ENCODE measurements at places on chromosomes 2 and 18.

DNA sequence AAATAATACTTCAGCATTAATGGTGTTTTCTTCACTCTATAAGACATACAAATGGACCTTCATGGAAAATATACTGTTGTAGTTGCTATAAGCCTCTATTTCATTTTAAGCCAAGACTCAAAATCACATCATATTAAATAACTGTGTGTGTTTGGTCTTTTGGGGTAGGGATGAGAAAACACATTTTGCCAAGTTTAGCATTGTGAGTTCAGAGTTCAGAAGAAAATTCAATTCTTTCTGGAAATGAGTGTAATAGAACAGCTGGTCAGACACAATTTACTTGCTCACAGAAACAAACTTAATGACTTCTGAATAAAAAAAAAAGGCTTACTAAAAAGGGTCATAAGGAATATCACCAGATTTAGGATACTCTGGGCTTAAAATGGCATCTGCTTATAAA is 149.5 kb downstream of the LRRTM4 start:
- no peak for DNase-seq

DNA sequence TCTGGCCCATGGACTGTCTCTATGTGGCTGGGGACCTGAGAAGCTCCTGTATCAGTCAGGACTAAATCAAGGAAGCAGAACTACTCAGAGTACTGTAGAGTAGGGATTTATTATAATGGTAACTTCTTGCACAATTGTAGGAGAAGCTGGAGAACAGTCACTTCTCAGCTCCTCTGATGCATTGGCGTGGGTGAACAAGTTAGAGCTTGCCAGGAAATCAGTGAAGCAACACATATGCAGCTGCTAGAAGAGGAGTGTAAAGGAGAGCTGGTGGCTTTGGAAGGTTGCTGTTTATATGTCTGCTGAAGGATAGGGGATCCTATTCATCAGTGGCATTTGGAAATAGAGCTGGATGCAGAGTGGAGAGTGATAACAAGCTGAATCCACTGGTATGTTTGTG is 215.5 kb upstream of the CWC22 start:
- no peak for DNase-seq

DNA sequence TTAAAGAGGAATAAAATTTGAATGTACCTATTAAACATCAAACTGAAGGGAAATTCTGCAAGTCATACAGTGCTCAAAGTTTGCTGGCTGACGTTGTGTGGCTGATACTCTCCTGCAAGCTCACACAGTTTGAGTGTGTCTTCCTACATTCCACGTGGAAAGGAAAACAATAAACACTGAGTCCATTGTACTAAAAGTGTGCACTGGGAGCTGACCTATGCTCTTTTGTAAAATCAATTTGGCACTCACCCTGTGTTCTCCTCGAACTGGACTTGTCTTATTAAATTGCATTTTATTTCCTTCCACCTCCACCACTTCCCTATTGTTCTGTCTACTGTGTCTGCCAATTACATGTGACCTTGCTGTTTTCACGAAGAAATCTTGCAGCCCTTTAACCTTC is 458.0 kb downstream of the CPS1 start:
- no peak for DNase-seq

DNA sequence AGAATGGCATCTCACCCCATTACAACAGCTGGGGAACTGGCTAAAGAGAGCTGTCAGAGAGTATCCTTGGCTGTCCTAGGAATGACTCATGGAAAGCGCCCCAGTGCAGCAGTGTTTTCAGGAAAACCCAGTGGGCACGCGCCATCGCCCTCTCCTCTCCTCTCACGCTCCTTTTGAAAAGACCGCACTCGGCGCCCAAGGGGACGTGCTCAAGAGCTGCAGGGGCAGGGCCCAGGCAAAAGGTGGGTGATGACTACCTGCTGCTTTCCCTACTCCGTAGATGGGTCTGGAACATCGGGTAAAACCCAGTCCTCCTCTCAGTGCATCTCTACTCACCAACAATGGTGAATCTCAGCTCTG is 68.1 kb downstream of the EMILIN2 start:
- no peak for DNase-seq

GRCh38 chr2:236284208-236284607 is 20.0 kb upstream of the ASB18 start:
- DNase-seq = no peak

- DNase-seq = no peak
Measured at GRCh38 chr2:6080932-6081753, 389.0 kb downstream of the SOX11 start.

DNA sequence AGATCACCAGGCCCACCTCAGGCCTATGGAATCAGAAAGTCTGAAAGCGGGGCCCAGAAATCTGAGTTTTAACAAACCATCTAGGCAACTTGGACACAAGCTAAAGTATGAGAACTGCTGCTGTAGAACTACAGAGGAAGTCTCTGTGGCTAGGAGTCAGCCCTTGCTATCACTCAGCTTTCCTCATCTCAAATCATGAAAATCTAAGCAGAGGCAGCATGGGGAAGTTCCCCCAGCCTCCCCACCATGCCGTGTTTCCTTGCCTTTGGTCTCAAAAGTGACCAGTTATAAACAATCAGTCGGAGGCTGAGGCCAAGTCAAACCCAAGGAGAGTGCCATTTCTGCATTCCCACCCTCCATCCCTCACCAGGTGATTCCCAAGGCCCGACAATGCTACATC is 404.7 kb downstream of the BCL11A start:
- DNase-seq = no peak

DNA sequence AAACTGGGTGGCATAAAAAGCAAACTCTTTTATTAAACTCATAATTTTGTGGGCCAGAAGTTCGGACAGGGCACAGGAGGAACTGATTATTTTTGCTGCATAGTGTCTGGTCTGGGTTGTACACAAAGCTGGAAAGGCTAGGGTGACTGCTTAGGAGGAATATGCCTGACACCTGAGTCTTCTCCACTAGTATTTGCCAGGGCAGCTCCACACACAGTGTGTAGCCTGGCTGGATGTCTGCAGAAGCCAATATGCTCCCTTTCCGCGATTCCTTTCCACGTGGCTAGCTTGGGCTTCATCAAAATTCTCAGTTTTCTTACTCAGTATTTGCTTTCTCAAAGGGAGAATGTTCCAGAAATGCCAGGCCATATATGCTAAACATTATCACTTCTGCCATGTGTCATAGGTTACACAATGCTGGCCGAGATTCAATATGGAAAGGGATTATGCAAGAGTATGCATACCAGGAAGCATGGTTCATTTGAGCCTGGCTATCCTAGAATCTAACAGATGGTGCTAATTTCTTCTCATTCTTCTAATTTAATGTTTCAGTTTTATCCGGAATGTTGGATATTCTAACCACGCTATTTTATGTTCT is 142.7 kb upstream of the DOK6 start:
- DNase-seq = no peak

DNA sequence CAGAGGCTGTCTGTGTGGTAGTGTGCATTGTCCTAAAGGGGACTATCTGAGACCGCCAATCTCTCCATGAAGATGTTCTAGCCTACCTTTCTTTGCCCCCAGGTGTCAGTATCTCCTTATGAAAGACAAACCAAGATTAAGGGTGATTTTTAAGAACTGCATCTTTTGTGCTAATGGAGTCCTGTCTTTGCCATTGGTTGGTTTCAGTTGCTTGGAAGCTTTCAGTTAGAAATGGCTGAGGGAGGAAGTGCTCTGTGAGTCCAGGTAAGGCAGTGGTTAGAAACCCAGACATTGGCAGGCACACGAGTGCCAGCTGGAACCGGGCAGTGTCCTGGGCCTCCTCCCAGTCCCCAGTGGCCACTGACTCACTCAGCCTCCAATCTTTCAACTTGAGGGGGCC is 111.3 kb downstream of the DOCK10 start:
- no peak for DNase-seq

GRCh38 chr2:45895241-45895861 is 243.9 kb downstream of the PRKCE start:
- no peak for DNase-seq

DNA sequence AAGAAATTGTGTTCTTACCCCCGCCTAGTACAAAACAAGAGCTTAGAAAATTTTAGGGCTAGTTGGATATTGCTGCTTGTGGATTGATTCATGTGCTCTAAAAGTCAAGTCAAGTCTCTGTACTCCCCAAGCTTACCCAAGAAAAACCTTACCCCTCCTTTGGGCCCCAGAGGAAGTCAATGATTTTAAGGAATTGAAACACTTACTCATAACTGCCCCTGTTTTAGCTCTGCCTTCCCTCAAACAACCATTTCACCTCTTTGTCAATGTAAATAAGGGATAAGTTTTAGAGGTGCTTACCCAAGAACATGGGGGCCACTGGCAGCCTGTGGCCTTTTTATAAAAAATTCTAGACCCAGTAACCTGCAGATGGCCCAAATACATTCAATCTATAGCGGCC is 136.6 kb upstream of the RMP24 start:
- no peak for DNase-seq

Data from stimulated activated CD4-positive, alpha-beta T cell treated with anti-CD3 and anti-CD28 coated beads, Interleukin-15, amount 100 ng/mL, for 1 hour (primary cell).